Upper lobe of right lung (tissue), 1 donor: ENCODE measurements at places on chromosomes 3 and 15. TPM values are rescaled to one million over a fixed set of nuclear protein-coding genes. Genes with fewer than 3 reads are reported as not detected.

DUOXA2 gene
- total RNA-seq: not detected

GOLGA6B gene
- not detected for total RNA-seq

NR1I2 gene
- not detected for total RNA-seq

ANKRD63 gene
- not detected for total RNA-seq

TMF1 gene
- 38.0 TPM for total RNA-seq

ALDH1A2 gene
- total RNA-seq: 27.3 TPM

KBTBD13 gene
- not detected for total RNA-seq

ADAMTS9 gene
- 30.1 TPM for total RNA-seq

PAQR5 gene
- 37.9 TPM for total RNA-seq

EFHB gene
- total RNA-seq: 0.90 TPM

RUVBL1 gene
- total RNA-seq: 17.0 TPM

CCR9 gene
- total RNA-seq: not detected

GP5 gene
- total RNA-seq: 0.26 TPM

RETNLB gene
- total RNA-seq: not detected

RTP3 gene
- total RNA-seq: not detected

CYP19A1 gene
- total RNA-seq: 0.58 TPM

PARP9 gene
- total RNA-seq: 70.8 TPM

HOMER2 gene
- total RNA-seq: 16.4 TPM

ITGB5 gene
- total RNA-seq: 95.1 TPM

FGF7 gene
- 21.9 TPM for total RNA-seq

VPS33B gene
- total RNA-seq: 14.3 TPM
